ENCODE measurements at places on chromosomes 2 and 18.

GRCh38 chr2:20214566-20215182, 10.3 kb downstream of the SDC1 start:
- no peak for DNase-seq

DNA sequence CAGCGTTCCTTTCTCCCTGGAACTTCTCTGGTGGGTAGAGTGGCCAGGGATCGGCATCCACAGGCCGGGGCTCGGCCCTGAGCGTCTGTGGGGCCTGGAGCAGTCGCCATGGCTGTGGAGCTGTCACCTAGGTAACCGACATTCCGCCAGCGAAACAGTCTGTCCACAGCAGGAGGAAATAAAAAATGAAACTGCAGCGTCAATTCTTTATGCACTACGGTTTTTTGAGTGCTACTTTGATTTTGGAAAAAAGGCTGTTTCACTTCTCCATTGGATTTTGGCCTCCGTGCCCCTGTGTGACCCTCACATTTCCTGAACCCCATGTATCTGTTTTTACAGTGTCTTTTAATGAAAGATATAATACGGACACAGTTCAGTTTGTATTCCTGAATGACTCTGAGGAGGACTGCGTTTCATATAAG, 163.4 kb downstream of the LDLRAD4 start:
- no peak for DNase-seq

GRCh38 chr18:42782929-42783328, 332.6 kb downstream of the RIT2 start:
- no peak for DNase-seq

DNA sequence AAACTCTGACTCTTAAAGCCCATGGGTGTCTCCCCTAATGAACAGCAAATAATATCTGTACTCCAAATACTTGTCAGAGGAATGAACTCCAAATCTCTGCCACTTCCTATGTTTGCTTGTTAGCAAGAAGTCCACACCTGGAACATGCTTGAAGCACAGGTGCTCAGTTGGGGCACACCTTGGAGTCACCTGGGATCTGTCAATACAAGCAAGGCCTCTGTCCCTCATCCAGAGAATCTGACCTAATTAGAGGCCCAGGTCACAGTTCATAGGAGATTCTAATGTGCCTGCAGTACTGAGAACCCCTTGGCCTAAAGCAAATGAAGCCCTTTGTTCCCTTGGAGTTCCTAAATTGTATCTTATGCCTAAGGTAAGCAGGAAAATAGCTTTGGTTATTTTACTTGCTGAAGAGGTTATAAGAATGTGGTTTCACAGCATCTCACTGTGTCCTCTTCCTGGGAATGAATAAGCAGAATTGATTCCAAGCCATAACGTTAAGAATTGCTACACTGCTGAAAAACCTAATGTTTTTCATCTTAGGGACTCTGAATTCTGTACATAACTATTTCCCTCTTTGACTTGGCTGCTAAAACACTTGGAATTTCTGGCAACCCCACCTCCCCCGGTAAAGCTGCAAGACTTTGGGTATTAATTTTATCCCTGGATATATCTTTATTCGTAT, 113.4 kb downstream of the PIEZO2 start:
- no peak for DNase-seq

GRCh38 chr2:29166242-29167039, 51.2 kb downstream of the CLIP4 start:
- DNase-seq, result no peak

DNA sequence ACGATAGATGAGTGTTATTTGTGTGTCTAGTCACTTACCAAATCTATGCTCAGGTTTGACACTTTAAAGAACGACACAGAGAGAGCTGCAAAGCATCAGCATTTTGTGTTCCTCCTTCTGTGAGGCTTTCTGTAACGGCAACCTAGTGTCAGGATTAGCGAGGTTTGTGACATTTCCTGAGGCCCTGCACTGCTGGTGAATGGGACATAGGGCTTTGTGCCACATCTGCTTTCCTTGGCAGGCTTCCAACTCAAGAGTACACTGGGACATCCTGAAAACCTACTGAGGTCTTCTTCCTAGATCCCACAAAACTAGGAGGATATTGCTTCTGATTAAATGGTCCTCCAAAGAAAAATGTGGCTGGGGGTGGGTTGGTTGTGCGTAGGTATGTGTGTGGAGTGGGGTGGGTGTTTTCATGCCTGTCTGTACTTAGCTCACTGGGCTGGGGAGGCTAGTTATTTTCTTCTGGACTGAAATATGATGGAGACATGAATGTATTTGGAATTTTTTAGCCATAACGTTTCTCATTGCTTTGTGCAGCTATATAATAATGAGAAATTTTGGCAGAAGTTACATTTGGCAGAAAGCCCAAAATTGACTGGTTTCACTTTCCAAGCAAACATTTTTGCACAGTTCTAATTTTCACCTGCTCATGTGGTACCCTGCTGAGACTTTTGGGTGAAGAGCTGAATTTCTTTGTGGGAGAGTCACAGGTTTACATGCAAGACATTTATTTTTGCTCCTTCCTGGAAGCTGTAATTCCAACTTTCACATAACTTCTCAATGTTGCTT, 308.4 kb downstream of the XIRP2 start:
- DNase-seq, result no peak

GRCh38 chr2:42558827-42559226, 9.6 kb upstream of the MTA3 start:
- no peak for DNase-seq

DNA sequence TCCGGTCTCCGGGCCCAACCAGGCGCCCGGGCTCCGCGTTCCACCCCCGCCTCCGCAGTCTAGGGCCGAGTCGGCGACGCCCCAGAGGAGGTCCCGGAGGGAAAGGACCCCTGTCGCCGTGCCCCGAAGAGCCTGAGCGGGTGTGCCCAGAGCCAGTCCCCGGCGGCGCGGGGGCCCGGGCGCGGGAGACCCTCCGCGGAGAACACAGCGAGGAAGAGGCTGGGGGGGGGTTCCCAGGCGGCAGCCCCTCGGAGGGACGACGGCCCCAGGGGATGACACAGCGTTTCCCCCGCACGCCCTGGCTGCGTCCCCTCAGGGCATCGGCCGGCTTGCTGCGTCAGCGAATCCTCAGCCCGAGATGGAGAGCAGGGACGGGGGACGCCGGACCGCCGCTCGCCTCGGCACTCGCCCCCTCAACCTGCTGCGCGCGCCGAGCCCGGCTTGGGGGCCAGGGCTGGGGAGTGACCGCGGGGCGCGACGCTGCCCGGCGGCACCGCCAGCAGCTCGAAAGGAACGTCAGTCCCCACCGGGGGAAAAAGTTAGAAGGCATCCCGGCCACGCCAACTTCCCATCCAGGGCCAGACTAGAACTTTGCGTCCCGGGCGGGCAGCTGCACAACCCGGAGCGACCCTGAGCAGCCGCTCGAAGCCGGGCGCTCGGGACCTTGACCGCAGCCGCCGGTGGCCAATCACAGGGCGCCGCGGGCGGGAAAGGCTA, 711 bp downstream of the SFXN5 start:
- DNase-seq, result no peak

- no peak for DNase-seq
These were observed 407.8 kb upstream of the CDH2 start for GRCh38 chr18:28584731-28585130.

- no peak for DNase-seq
These were observed 47.7 kb upstream of the SELENOI start for GRCh38 chr2:26298286-26298637.

- no peak for DNase-seq
These were observed 110.9 kb downstream of the STK39 start for GRCh38 chr2:168136392-168136977.

DNA sequence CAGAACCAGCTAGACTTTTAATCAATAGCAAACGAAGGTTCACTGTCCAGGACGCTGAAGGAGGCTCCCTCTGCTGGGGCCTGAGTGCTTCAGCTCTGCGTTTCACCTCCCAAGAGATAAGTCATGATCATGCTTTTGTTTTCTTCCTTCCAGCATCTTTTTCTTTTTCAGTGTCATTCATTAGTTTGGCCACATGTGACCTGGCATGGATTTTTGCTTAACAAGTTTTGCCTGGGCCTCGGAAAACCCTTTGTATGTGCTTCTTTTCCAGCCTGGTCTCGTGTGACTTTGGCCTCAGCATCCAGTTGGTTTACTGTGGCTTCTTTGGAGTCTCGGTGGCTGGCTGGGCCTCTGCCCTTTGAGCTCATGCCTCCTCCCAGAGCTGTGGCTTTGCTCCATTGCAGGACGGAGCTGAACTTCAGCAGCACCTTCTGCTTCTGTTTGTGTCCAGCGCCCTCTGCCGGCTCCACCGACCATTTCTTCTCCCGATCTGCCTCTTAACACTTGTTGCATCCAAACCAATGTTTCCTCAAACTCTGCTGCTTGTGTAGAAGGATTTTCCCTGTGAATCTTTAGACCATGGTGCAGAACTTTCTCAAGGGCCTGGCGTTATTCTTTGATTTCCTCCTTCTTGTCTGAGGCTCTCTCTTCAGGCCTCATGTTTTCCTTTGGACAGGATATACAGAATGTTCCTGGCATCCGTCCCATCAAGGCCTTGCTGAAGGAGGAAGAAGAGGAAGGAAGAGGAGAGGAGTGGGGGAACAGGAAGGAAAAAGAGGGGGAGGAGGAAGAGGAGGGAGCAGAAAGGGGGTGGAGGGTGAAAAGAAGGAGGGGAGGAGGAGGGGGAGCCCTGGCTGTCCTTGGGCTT, 23.6 kb upstream of the HES6 start:
- DNase-seq, result peak; percentile 60

DNA sequence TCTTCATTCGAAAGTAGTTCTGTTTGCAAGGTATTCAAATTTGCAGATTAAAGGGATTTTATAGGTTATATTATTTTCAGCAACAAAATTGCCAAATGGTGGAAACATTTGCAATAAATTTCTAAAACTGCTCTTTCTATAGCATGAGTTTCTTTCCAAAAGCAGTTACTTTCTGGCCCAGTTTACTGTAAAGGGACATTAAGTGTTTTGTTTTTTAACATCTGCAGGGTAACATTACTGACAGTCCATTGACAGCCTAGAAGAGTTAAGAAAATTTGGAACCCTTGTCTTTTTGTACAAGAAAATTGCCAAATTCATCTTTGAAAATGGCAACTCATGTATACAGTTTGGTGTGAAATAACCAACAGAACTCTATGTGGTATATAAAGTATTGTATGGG, 375.1 kb downstream of the SETBP1 start:
- no peak for DNase-seq

GRCh38 chr18:4193086-4193485, 262.0 kb downstream of the DLGAP1 start:
- no peak for DNase-seq

DNA sequence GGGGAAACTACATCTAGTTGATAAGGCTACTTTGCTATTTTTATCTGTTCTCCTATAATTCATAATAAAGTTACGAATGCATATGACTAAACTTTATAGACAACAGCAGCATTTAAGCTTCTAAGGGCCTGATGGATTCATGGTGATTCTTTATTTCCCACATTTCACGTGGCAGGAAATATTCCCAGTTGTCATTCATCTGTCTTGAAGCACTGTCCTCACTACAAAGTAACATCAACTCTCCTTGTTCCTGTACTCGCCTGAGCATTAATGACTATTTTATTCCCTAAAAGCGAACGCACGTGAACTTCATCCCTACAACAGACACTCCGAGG, 2.6 kb downstream of the SATB2 start:
- no peak for DNase-seq

DNA sequence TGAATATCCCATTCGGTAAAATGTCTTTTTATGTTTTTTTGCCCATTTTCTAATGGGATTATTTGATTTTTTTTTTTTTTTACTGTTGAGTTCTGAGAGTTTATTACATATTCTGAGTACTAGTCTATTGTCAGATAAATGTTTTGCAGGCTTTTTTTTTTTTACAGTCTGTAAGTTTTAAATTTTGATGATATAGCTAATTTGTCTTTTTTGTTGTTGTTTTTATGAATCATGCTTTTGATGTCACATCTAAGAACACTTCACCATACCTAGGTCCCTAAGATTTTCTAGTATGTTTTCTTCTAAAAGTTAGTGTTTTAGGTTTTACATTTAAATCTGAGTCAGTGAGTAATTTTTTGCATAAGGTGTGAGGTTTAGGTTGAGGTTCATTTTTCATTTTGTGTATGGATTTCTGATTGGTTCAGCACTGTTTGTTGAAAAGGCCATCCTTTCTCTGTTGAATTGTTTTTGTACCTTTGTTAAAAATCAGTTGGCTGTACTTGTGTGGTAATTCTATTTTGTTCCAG, 40.7 kb downstream of the PTPN4 start:
- DNase-seq, result no peak

DNA sequence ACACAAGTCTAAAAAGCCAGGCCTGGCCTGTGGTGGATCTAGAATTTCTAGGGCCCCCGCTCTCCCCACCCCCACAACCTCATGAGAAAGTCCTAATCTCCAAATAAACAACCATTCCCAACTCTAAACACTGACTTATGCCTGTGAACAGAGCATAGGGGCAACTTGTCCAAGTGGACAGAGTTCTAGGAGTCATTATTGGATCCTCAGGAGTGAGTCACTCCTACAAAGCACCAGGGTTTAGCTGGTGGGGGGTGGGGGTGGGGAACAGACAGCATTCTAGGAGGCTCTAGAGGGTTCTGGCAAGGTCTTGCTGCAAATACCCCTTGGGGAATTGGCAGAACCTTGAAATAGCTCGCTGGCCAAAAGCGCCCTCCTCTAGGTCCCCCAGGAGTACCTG, 83.3 kb downstream of the ZCCHC2 start:
- no peak for DNase-seq

DNA sequence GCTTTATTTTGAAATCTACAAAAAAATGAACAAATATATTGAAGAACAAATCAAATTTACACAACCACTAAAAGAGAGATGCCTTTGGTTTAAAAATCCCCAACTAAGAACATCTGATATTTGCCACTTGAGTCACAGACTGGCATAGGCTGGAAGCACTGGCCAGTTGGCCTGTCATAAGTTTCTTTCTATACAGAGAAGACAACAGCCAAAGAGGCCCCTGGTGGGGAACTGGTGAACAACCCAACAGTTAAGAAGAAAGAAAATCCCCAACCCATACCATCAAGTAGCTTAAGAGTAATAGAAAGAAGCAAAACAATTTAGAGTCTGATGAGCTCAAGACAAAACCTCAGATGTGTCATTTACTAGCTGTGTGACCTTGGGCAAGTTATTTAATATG, 45.5 kb downstream of the OSR1 start:
- no peak for DNase-seq

- no peak for DNase-seq
These were observed 178.5 kb downstream of the ACTR3 start for GRCh38 chr2:114068438-114068837.

GRCh38 chr18:44996261-44996660, 315.6 kb downstream of the SETBP1 start:
- no peak for DNase-seq
